GM19239 (cell line): ENCODE measurements at places on chromosomes 11 and 22.
A peak's percentile ranks its signal among the peaks of the same experiment; 100 is the strongest.

- no peak for DNase-seq
These were observed 123.1 kb downstream of the PKNOX2 start for GRCh38 chr11:125287491-125288210.

GRCh38 chr11:207863-208180, 314 bp downstream of the RIC8A start:
- peak; percentile 22 for DNase-seq

- DNase-seq, result no peak
These were observed 88.1 kb upstream of the GAL start for GRCh38 chr11:68596231-68596630.

- no peak for DNase-seq
These were observed 37.2 kb downstream of the CKAP5 start for GRCh38 chr11:46808799-46809431.

DNA sequence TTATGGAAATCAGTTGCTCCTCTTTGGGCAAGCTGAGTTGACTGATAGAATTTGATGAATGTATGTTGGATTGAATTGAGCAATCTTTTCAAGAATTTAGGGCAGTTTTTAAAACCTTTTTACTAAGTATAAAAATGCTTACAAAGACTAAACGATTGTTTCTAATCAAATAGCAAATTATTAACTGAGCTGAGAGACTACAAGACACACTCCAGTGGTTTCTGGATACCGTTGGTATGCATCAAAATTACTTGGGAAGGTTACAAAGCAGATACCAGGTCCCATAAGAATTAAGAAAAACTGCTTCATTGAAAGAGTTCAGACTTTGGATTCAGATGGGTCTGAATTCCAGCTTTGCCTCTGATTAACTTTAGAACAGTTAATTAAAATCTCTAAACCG, 721.4 kb downstream of the FAM181B start:
- DNase-seq, result no peak
